NCI-H69 (cell line): ENCODE measurements at places on chromosomes 1 and 21.

DNA sequence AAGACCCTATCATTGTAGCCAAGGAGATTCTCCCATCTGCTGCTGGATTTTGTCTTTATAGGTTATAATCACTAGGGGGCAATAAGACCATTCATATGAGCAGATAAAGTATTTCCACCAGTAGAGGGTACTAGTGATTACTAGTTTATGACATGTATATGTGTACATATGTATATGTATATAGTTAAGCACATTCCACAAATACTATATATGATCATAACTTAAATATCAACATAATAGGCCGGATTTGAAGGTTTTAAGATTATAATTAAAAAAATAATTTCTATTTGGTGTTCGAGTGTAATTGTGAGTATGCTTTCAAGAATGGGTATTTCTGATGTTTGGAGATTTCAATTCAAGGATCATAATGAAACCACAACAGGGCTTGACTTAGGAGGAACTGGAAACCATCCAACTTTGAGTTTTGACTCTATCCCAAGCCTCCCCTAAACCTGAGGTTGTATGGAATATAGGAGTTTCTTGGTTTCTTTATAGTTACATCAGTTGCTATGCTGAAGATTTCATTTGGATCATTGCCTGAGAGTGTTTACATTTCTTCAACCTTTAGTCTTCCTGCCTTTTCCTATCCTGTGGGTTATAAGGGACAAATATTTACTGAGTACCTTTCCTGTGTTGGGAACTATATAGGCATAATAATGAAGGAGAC, 16.9 kb downstream of the TCEANC2 start:
- DNase-seq = peak; percentile 73

DNA sequence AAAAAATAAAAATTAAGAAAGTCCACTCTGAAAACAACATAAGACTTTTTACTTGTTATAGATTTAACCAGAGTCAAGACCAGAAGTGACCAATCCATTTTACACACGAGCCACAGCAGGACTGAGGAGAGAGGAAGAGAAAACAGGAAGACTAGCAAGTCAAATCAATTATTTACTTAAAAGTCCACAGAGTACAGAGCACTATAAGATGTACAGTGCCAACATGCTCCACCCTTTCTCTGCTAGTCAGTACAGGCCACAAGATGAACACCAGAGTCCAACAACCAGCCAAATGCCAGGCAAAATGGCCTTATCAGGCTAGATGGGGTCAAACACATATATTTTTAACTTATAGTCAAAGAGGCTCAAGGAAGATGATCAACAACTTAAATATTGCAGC, 19.5 kb downstream of the LUZP1 start:
- peak; percentile 1 for DNase-seq

GRCh38 chr1:198584163-198584562, 43.7 kb upstream of the ATP6V1G3 start:
- DNase-seq = no peak

- no peak for DNase-seq
These were observed 13.2 kb upstream of the BEND5 start for GRCh38 chr1:48789903-48790302.

DNA sequence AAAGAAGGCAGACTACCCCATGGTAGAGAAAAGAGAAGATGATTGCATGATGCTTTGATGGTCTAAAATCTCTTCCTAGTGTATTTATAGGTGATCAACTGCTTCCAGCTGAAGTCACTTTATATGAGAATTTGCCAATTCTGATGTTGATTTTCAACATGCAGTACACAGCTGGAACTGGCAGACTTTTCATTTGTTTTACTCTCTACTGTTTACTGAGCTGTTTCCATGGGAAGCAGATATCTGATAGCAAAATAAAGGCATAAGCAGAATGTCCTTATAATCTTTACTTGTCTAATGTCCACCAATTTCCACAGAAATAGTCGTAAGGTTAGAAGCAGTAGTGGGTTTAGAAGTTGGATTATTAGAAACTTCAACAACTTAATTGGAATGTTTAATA, 74.9 kb downstream of the SYDE2 start:
- DNase-seq = peak; percentile 5

- no peak for DNase-seq
These were observed 31.2 kb downstream of the VAV3 start for GRCh38 chr1:107933736-107934135.

GRCh38 chr1:93474321-93474720, 26.4 kb downstream of the FNBP1L start:
- no peak for DNase-seq

DNA sequence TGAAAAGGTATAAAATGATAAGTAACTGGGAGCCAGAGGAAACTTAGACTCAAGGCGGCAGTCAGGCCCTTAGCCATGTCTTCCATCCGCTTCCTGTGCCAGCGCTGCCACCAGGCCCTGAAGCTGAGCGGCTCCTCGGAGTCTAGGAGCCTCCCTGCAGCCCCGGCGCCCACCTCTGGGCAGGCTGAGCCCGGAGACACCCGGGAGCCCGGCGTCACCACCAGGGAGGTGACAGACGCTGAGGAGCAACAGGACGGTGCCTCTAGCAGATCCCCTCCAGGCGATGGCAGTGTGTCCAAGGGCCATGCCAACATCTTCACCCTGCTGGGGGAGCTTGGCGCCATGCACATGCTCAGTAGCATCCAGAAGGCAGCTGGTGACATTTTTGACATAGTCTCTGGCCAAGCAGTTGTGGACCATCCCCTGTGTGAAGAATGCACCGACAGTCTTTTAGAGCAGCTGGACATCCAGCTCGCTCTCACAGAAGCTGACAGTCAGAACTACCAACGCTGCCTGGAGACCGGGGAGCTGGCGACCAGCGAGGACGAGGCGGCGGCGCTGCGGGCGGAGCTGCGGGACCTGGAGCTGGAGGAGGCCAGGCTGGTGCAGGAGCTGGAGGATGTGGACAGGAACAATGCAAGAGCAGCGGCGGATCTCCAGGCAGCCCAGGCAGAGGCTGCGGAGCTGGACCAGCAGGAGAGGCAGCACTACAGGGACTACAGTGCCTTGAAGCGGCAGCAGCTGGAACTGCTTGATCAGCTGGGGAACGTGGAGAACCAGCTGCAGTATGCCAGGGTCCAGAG, at the start of gene BECN2:
Gene BECN2 (plus strand): TSS at position 76 of the 803 bp plus-strand sequence. CDS start 0 bp downstream, at position 76.
- peak; percentile 92 for DNase-seq

- peak; percentile 25 for DNase-seq
These were observed 14.0 kb upstream of the NCF2 start for GRCh38 chr1:183604038-183604808.

DNA sequence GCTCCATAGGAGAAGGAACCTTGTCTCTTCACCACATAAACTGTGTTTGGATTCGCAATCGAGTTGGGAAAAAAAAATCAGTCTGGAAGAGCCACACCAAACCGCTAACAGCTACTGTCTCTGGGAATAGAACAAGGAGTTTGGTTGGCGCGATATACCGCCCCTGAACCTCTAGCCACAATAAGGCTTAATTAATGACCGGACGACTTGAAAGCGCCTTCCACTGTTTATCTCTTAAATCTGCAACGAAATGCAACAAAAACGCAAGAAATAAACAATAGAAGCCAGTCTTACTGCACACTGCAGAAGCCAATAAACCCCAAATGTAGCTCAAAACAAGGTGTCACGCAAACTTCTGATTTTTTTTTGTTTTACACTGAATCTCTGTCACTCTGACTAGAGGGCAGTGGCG, 10.9 kb downstream of the BTBD19 start:
- DNase-seq = no peak

GRCh38 chr1:6248161-6248776, 4.3 kb downstream of the HES3 start:
- no peak for DNase-seq

GRCh38 chr1:97384294-97384968, 536.4 kb downstream of the DPYD start:
- DNase-seq = no peak

DNA sequence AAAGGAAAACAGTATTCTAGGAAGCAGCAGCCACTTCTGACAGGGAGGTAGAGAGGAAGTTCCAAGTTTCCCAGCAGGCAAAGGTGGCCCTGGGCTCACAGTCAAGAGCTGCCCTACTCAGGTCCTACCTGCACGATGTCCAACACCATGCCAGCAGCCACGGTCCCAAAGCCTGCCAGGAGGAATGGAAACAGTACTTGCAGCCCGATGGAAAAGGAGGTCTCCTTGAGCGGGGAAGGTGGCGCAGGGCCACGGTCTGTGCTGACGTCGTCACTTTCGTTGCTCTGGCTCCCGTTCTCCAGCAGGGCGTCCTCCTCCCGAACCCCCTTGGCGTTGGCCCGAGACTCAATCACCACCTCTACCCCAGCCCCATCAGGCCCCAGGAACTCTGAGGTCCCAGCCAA, 3.1 kb downstream of the SLC41A1 start:
- DNase-seq = no peak

GRCh38 chr21:33940164-33940880, 24.7 kb upstream of the ATP5PO start:
- DNase-seq = no peak

DNA sequence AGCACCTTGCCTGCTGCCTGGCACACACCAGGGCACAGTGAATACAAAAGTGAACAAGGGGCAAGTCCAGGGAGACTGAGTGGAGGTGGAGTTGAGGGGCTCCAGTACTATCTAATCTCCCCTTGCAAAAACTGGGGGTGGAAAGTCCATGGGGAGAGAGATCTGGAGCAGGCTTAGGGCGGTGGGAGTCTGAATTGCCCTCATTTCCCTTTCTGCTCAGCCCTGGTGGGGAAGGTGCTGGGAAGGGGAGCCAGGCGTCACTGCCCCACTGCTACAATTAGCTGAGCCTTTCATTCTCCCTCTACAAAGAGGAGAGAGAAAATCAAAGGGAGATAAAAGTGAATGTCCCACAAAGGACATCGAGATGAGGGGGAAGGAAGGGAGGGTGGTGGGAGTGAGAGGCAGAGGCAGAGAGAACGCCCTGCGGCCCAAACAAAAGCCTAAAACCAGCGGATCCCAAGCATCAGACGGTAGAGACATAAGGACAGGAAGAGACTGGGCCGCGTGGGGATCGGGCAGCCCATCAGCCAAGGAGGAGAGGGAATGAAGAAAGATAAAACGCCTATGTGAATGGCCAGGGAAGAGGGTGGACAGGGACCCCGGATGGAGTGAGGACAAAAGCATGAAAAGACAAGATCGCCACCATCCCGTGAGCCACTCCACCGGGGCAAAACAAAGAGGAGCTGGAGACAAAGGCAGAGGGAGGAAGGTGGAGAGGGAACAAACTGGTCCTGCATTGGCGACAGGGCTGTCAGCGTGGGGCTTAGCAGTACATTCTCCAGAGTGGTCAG, 46.8 kb upstream of the SOX13 start:
- DNase-seq = no peak

- peak; percentile 47 for DNase-seq
These were observed 3.0 kb downstream of the ZC3H12A start for GRCh38 chr1:37477198-37477931.

- no peak for DNase-seq
These were observed 37.7 kb upstream of the ARHGAP29 start for GRCh38 chr1:94275083-94275482.

DNA sequence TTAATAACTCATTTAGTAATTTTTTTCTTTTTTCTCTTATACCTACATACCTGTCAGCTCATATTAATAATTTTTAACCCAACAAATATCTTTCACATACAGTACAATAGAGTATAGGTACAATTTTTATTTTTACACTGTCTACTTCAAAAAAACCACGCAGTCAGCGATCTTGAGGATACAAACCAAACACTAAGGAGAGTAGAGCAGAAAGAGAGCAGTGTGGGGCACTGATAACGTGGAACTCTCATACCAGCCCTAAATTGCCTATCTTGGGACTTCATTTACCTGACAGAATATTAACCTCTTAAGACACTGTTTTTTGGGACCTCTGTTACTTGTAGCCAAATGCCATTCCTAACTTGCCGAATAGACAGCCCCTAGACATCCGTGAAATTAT, 5.5 kb downstream of the TRMT1L start:
- DNase-seq = no peak

DNA sequence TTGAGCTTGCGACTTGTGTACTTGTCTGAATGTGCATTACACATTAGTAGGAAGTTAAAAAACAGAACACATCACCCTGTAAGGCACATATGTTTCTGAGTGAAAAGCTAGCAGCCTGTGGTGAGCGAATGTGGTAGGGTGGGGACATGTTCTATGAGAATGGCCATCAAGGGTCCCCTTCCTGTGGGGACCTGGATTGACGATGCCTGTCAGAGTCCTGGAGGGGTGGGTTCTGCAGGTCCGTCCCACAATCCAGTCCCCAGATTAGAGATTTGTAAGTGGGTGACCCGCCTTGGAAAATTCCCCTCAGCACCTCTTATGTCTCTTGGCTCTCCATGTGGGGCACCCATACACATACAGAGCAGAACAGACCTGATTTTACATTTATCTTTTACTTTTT, 40.0 kb downstream of the MTARC1 start:
- no peak for DNase-seq

DNA sequence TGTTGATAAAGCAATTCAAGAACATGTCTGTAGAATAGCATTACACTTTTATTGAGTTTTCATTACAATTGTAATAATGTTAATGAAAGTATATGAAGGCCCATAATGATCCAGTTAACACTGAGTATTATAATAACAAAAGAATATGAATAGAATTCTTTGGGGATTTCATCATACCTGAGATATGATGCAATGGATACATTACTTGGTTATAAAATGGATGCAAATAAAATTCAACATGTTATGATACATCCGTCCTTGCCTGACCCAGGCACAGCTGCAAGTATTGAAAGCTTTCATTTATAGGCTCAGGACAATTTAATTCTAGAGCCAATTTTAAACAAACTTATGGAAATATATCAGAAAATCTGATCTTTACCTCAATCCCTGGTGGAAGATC, 8.2 kb upstream of the KCNA3 start:
- DNase-seq = no peak

DNA sequence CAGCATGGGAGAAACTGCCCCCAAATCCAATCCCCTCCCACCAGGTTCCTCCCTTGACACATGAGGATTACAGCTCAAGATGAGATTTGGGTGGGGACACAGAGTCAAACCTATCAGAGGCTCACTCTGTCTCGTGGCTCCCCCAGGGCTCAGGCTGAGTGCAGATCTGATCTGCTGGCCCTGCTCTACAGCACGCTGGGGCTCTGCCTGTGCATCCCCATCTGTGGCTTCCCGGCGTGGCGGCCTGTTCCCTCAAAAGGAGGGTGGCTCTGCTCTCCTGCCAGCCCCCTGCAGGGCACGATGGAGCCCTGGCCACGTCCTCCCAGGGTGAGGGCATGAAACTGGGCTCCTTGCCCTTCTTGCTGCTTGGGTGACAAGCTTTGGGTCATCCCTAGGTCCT, 19.8 kb upstream of the SMYD3 start:
- DNase-seq = no peak

- no peak for DNase-seq
These were observed 42.6 kb downstream of the ATP5PO start for GRCh38 chr21:33872881-33873515.

- DNase-seq = peak; percentile 92
These were observed 39.2 kb downstream of the EIF2B3 start for GRCh38 chr1:44947063-44947773.

- DNase-seq = peak; percentile 95
These were observed 17.7 kb downstream of the NFYC start for GRCh38 chr1:40709100-40709801.
